ENCODE measurements at places on chromosomes 5 and 9.

GRCh38 chr5:169160405-169160901 lies 140.5 kb downstream of the SLIT3 start:
- DNase-seq, result no peak

DNA sequence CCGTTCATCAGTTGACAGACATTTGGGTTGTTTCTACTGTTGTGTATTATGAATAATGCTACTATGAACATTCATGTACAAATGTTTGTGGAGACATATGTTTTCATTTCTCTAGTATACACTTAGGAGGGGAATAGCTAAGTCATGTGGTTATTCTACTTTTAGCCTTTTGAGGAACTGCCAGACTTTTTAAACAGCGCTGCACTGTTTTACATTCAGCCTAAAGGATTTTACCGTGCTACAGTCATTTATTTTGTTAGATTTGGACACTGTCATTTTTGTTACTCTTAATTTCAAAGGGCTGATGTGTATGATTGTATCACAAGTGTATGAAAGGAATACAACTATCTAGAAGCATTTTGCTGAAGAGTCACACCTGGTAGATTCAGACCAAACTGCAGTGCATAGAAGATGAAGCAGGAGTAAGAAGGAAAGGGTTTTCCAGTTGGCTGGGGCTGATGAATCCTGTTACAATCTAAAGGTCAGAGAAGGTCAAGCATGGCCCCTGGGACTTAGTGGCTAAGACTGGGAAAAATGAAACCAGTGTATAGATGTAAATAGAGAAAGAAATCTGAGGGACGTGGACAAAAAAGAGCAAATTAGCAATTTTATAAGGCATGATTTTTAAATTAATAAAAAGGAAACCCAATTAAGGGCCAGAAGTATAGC lies 509.7 kb downstream of the PSAT1 start:
- no peak for DNase-seq

- no peak for DNase-seq
Observed at GRCh38 chr5:102782217-102782872, 27.2 kb downstream of the PAM start.

DNA sequence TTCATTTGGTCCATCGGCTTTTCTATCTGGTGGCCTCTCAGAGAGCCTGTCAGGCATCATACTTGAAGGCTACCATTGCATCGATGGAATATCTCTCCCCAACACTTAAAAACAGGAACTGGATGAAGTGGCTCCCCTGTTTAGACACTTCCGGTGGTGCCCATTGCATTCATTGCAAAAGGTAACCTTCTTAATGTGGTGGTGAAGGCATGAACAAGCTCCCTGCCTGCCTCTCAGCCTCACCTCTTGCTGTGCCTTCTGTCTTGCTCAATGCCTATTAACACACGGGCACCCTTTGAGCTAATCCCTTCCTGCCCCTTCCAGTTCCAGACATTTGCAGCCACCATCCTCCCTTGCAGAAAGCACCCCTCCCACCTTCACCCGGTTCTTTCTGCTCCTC lies 233.1 kb upstream of the MSX2 start:
- no peak for DNase-seq

- no peak for DNase-seq
Observed at GRCh38 chr5:65882278-65882677, 44.1 kb upstream of the ERBIN start.

DNA sequence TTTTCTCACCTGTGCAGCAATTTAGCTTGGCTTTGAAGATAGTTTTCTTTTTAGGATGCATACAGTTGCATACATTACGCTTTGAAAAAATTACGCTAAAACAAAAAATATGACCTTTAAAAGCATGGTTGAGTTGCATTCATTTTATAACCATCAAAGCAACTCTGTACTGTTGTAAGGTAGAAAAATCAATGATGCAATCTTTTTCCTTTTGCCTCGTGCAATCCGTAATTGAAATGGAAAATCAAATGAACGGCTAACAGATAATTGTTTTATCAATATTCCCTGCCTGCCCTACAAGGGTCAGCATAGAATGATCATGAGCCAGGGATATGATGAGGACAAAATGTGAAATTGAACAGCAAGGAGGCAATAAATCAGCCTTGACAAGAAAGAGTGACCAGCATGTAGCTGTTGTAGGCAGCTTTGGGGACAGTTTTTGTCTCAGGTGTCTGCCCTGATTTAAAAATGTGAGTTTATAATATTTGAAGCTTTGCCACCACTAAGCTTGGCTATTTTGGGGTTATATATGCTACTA lies 98.2 kb downstream of the PBX3 start:
- DNase-seq, result no peak

- DNase-seq, result no peak
Observed at GRCh38 chr9:110429453-110429852, 91.8 kb upstream of the TXNDC8 start.

GRCh38 chr5:154390746-154391359 lies 54.9 kb upstream of the SAP30L start:
- DNase-seq, result no peak

- no peak for DNase-seq
Observed at GRCh38 chr5:135880801-135881200, 14.8 kb downstream of the IL9 start.

DNA sequence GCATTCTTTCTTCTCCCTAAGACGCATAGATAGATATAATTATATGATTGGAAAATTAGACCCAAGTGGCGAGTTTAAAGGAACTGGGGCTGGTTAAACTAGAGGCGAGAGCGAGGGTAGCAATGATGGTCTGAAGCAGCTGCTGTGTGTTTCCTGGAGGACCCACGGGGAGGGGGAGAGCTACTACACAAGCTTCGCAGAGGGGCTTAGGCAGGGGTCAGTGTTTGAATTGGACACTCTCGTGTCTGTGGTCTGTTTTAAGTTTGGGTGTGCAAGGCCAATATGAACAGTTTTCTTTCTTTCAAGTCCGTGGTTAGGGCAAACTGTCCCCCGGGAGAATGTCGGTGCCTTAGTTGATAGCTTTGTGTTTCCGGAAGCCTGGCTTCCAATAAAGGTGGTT lies 43.1 kb downstream of the PDZD2 start:
- no peak for DNase-seq

GRCh38 chr9:133914442-133915342 lies 77.4 kb downstream of the VAV2 start:
- no peak for DNase-seq

GRCh38 chr9:133352635-133353340 lies 3.5 kb downstream of the SURF1 start:
- no peak for DNase-seq

- DNase-seq, result no peak
Observed at GRCh38 chr9:72856972-72857623, 95.8 kb downstream of the ALDH1A1 start.

GRCh38 chr9:133370685-133371084 lies 5.2 kb downstream of the SURF4 start:
- DNase-seq, result no peak

GRCh38 chr5:168802337-168802736 lies 223.2 kb upstream of the PANK3 start:
- no peak for DNase-seq

DNA sequence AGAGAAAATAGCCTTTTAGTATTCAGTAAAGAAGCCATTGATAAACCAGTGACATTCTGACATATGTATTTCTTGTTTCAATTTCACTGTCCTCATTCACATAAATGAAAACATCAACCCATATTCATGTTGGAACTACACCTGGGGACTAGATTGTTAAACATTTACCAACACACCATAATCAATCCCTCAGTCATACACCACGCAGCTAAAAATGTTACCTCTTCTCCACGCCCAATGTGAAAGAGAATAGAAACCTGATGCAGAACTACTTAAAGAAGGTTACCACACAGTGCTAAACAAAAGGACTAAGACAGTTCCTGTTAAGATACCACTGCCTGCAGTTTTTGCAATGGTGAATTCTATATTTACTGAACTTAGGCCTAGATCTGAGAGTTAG lies 518.9 kb downstream of the PRELID2 start:
- DNase-seq, result no peak

GRCh38 chr9:23088932-23089364 lies 642.3 kb downstream of the DMRTA1 start:
- DNase-seq, result no peak

GRCh38 chr5:116068028-116068632 lies 16.7 kb upstream of the COMMD10 start:
- no peak for DNase-seq

DNA sequence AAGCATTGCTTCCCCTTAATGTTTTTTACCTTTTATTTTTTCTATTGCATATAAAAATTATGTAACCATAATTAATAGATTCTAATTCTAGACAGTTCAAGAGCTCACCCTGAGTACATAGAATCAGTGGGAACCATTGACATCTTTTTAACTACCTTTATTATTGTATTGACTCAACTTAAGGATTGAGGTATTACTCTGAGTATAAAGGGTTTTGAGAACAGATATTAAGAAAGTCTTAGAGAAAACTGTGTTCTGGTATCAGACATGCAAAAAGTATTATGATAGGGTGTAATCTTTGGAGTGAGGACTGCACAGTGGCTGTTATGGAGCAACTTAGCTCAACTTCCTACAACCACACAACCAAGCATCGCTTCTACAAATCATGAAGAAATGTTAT lies 8.9 kb downstream of the SPEF2 start:
- no peak for DNase-seq

- no peak for DNase-seq
Observed at GRCh38 chr9:137984520-137985257, 107.1 kb downstream of the CACNA1B start.

GRCh38 chr5:41482715-41483114 lies 27.7 kb downstream of the PLCXD3 start:
- no peak for DNase-seq

- DNase-seq, result no peak
Observed at GRCh38 chr5:132455614-132456115, 34.9 kb downstream of the IRF1 start.

DNA sequence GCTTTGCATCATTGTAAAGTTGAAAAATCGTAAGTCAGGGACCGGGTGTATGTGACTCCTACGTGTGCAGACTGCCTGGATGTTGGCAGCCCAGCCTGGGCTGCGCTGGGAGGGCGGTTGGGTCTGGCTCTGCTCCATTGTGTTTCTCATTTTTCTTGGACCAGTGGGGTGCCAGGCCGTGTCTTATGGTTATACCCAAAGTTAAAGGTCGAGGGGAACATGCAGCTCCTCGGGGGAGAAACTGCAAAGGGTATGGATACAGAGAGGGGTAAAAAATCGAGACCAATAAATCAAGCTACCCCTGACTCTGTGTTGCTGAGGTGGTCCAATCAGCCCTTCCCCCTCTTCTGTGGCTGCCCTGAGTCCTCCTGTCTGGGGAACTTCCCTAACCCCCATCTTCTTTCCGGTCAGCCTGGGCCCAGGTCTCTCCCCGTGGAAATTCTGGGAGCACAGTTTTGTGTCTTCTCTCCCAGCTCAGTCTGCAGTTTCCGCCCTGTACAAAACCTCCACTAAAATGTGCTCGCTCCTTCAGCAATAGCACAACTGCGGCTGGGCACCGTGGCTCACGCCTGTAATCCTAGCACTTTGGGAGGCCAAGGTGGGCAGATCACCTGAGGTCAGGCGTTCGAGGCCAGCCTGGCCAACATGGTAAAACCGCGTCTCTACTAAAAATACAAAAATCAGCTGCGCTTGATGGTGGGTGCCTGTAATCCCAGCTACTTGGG lies 34.1 kb upstream of the UNC5A start:
- no peak for DNase-seq

All from stimulated activated CD8-positive, alpha-beta memory T cell treated with anti-CD3 and anti-CD28 coated beads, Interleukin-12 subunit alpha, Interleukin-12 subunit beta, amount 100 ng/mL, for 4 hours (primary cell).